Memory B cell (primary cell): ENCODE measurements at places on chromosomes 11 and 22.

- DNase-seq = no peak
- H3K36me3 ChIP-seq = no peaks in the 10 kb centered on the region
- peaks cover 15% of the 10 kb centered on the region for H3K27me3 ChIP-seq
- H3K4me1 ChIP-seq = no peaks in the 10 kb centered on the region
- no peak overlapping the region for H3K27ac ChIP-seq
Measured at GRCh38 chr11:82811369-82811768, 77.7 kb upstream of the FAM181B start.

- DNase-seq = no peak
- H3K27me3 ChIP-seq = no peaks in the 10 kb centered on the region
Measured at GRCh38 chr11:22797047-22797446, 32.6 kb downstream of the SVIP start.

DNA sequence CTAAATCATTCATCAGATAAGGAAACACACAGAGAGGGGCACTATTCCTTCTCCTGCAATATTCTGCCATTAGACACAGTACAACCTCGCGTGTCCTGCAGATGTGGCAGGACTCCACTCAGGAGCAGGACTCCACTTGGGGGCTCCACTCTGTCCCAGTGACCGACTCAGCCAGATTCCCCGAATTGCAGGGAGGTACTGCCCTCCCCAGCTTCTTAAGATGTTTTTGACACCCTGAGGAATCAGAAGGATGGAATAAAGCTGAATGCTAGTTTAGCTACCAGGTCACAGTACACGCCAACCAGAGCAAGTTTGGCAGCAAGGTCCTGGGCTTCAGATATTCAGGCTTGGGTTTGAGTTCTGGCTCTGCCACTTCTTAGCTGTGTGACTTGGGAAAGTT is 99.3 kb upstream of the USP47 start:
- H3K36me3 ChIP-seq = no peaks in the 10 kb centered on the region
- no peak for DNase-seq
- no peaks in the 10 kb centered on the region for H3K4me1 ChIP-seq
- no peak overlapping the region for H3K4me3 ChIP-seq

GRCh38 chr11:61833471-61833870 is 5.4 kb downstream of the FADS2 start:
- H3K36me3 ChIP-seq = no peaks in the 10 kb centered on the region
- peaks cover 15% of the 10 kb centered on the region for H3K27me3 ChIP-seq
- H3K4me3 ChIP-seq = no peak overlapping the region
- H3K27ac ChIP-seq = no peak overlapping the region
- DNase-seq = no peak

DNA sequence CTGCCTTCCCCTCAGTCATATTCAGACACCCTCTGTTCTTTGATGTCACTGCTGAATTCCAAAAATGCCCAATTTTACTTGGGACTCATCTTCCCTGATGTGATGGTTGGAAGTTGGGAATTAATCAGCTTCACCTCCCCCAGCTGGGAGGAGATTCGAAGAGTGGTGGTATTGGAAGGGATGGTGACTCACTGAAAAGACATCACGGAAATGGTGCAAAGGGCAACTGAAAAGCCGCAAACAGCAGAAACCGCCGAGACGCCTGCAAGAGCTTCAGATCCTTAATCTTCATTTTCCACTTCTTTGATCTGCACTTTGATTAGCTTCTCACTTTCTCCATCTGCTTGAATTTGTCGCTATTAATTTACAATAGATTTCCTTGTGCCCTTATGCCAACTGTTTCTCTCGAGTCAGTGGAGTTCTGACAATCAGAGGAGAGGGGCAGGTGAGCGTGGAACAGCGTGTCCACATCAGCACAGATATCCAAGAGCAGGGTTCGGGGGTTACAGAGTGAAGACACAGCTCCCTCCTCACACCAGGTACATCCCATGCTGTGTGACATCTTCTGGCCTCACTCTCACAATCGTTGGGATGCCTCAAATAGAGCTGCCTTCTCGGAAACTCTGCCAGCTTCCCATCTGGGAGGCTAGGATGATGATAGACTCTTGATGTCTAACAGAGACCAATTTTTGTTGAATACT is 325.4 kb downstream of the BRD1 start:
- no peak overlapping the region for H3K4me3 ChIP-seq
- H3K4me1 ChIP-seq = peaks cover 2% of the 10 kb centered on the region
- H3K27ac ChIP-seq = no peak overlapping the region
- no peaks in the 10 kb centered on the region for H3K27me3 ChIP-seq
- no peak for DNase-seq

- H3K36me3 ChIP-seq = no peaks in the 10 kb centered on the region
- DNase-seq = no peak
- H3K4me3 ChIP-seq = no peak overlapping the region
- H3K27me3 ChIP-seq = peaks cover 8% of the 10 kb centered on the region
- peaks cover 11% of the 10 kb centered on the region for H3K4me1 ChIP-seq
- no peak overlapping the region for H3K27ac ChIP-seq
Measured at GRCh38 chr11:94924171-94924572, 49.2 kb downstream of the CWC15 start.

GRCh38 chr11:120830085-120830620 is 193.7 kb upstream of the TBCEL start:
- no peak for DNase-seq
- H3K36me3 ChIP-seq = no peaks in the 10 kb centered on the region
- peaks cover 8% of the 10 kb centered on the region for H3K27me3 ChIP-seq
- H3K4me3 ChIP-seq = no peak overlapping the region
- H3K27ac ChIP-seq = no peak overlapping the region
- H3K4me1 ChIP-seq = no peaks in the 10 kb centered on the region

DNA sequence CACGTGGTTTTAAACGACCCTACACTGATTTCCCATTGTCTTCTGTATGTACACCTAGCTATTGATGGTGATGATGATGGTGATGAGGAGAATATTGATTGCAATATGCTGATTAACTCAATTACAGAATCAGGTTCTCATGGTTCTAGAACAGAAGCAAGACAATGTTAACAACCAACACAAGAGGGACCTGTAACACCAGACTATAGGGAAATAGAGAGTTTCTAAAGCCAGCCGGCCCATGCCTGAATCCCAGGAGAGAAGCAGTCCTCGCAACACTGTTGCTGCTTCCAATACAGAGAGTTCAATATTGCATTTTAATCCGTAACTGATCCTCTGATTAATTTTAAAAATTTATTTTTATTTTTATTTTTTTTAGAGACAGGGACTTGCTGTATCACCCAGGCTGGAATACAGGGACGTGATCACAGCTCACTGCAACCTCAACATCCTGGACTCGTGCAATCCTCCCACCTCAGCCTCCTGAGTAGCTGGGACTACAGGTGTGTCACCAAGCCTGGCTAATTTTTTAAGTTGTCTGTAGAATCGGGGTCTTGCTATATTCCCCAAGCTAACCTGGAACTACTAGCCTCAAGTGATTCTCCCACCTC is 22.2 kb upstream of the UBASH3B start:
- H3K36me3 ChIP-seq = no peaks in the 10 kb centered on the region
- DNase-seq = no peak
- peaks cover 4% of the 10 kb centered on the region for H3K4me1 ChIP-seq

DNA sequence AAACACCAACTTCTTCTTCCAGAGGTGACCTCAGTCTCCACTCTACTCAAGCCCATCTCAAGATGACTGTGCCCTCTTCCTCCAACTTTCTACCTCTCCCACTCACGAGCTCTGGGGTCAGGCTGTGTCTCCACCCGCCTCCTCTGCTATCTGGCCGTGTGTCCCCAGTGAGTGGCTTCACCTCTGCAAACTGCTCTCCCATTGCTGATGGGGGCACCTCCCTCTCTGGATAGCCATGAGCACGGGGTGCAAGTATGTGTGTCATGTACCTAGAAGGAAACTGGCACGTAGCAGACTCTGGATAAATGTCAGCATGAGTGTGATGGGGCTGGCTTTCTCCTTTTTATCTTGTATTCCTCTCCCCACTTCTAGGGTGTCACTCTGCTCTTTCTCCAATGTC is 18.3 kb upstream of the RAC2 start:
- DNase-seq = no peak
- H3K27me3 ChIP-seq = peaks cover 4% of the 10 kb centered on the region
- no peak overlapping the region for H3K4me3 ChIP-seq
- H3K4me1 ChIP-seq = peaks cover 24% of the 10 kb centered on the region

- H3K4me1 ChIP-seq = no peaks in the 10 kb centered on the region
- H3K27ac ChIP-seq = no peak overlapping the region
- H3K27me3 ChIP-seq = no peaks in the 10 kb centered on the region
- H3K4me3 ChIP-seq = no peak overlapping the region
- no peak for DNase-seq
Measured at GRCh38 chr11:103537904-103538502, 428.8 kb downstream of the DYNC2H1 start.

DNA sequence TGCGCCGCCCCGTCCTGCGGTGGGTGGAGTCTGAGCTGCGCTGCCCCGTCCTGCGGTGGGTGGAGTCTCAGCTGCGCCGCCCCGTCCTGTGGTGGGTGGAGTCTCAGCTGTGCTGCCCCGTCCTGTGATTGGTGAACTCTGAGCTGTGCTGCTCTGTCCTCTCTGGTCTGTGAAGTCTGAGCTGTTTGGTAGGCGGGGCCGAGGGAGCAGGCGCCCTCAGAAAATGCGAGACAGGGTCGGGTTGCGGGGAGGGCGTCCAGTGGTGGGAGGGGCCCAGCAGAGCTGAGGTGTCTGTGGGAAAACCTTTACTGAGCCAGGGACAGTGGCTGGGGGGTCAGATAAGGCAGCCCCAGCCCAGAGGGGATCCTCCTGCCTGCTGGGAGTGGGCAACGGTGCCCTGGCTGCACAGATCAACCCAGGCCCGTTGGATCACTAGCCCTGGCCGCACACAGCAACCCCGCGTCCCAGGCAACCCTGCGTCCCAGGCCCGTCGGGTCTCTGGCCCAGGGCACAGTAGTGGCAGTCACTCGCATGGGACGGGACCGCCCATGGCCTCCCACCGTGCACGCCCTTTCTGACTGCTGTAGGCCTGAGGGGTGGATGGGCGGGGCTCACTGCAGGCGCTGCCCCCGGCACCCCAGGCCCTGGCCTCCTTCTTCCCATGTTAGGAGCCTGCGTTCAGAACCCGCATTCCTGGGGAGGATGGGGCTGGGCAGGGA is 22.8 kb downstream of the BRSK2 start:
- H3K27ac ChIP-seq = no peak overlapping the region
- no peaks in the 10 kb centered on the region for H3K27me3 ChIP-seq
- H3K36me3 ChIP-seq = no peaks in the 10 kb centered on the region
- H3K4me3 ChIP-seq = no peak overlapping the region

DNA sequence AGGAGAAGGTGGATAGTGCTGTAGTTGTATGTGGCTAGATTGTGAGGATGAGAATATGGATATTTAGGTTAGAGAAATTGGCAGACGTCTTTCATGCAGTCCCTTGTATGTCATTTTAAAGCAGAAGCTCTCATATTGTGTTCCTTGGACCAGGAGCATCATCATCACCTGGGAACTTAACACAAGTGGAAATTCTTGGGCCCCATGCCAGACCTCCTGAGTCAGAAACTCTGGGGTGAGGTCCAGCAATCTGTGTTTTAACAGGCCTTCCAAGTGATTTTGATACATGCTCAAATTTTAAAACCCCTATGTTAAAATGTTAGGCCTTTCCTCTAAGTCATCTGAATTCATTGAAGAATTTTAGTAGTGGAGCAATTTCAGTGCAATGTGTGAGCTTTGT is 34.8 kb downstream of the JHY start:
- H3K27me3 ChIP-seq = no peaks in the 10 kb centered on the region
- no peak overlapping the region for H3K27ac ChIP-seq
- DNase-seq = no peak
- no peak overlapping the region for H3K4me3 ChIP-seq

DNA sequence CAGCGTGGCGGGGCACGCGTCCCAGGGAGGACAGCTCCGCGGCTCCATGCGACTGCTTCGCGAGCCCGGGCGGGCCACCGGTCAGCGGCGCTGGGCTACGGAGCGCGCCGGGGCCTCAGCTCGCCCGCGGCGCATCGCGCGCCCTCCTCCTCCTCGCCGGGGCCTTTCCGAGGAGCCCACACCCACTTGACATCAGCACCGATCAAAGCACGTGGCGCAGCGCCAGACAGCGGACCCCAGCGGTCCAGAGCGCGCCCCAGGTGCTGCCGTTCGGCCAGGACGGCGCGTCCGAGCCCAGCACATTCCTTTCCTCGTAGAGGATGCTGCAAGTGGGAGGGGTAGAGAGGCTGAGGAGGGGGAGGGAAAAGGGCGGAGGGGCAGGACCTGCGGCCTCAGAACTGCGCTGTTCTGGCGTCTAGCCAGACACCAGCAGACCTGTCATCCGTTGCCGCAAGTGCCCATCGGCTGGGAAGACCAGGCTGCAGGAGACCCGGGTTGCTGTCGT is 88.6 kb downstream of the PLEKHA7 start:
- no peak overlapping the region for H3K27ac ChIP-seq
- H3K4me1 ChIP-seq = peaks cover 13% of the 10 kb centered on the region
- DNase-seq = no peak
- H3K4me3 ChIP-seq = peak overlapping the region; percentile 89
- peaks cover 3% of the 10 kb centered on the region for H3K27me3 ChIP-seq

DNA sequence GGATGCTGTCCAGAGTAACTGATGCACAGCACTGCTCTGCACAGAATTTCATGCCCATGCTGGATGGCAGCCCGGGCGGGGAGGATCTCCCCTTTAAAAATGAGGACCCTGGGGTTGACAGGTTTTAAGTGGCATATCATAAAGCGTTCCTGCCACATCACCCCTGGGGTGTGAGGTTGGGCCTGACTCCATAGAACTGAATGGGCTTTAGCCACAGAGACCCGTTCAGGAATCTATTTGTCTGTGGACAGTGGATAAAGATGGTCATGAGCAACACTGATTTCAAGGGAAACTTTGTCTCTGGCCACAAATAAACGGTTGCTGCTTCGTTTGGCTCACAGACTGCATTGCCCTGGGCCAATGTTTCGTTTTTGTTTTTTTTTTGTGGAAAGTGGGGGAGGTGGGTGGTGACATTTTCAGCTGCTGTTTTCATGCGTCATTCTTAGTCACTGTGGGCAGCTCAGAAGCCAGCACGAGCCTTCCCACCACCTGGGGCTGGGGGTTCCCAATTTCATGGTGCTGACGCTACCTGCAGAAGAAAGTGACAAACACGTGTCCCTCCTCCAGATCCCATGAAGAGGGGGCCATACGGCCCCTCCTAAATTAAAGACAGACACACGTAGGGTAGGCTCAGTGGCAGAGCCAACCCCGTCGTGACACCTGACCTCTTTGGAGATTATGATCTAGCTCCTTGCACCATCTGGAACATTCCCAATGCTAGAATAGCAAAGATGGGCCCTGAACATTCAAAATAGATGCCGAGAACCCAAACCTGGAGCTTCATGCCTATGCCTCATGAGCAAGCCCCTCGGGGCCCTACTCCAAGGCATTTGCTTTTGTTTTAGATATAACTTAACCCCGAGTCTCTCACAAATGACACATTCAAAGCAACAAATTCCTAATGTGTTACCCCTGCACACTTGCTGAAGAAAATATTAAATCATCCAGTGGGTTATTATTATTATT is 54.8 kb upstream of the PHF21B start:
- no peak for DNase-seq
- no peaks in the 10 kb centered on the region for H3K4me1 ChIP-seq
- peaks cover 16% of the 10 kb centered on the region for H3K27me3 ChIP-seq
